Placental pericyte (primary cell): ENCODE measurements at places on chromosomes 4 and X. TPM values are rescaled to one million over a fixed set of nuclear protein-coding genes. Genes with fewer than 3 reads are reported as not detected.

MAGED4B gene
- total RNA-seq = 29.3 and 34.9 TPM in 2 replicates

RGN gene
- total RNA-seq = 1.1 TPM in 1 of 2 replicates, not detected in the other

MFAP3L gene
- total RNA-seq = 0.86 and 1.1 TPM in 2 replicates

ABCD1 gene
- 18.6 and 22.0 TPM in 2 replicates for total RNA-seq

ARMCX1 gene
- 27.6 and 36.3 TPM in 2 replicates for total RNA-seq

F9 gene
- total RNA-seq = not detected in 2 replicates

SPANXB1 gene
- total RNA-seq = not detected in 2 replicates

CXorf58 gene
- not detected in 2 replicates for total RNA-seq

S100P gene
- total RNA-seq = not detected in 2 replicates

RENBP gene
- 3.6 and 6.6 TPM in 2 replicates for total RNA-seq

CSAG2 gene
- not detected in 2 replicates for total RNA-seq

APLN gene
- total RNA-seq = under 0.01 and 0.43 TPM in 2 replicates

DGKK gene
- total RNA-seq = not detected in 2 replicates

EVC2 gene
- total RNA-seq = 12.2 and 16.0 TPM in 2 replicates

CLNK gene
- total RNA-seq = not detected in 2 replicates

GAGE2A gene
- not detected in 2 replicates for total RNA-seq

ATP10D gene
- 31.1 and 49.0 TPM in 2 replicates for total RNA-seq

TBC1D8B gene
- total RNA-seq = 7.7 and 10.6 TPM in 2 replicates

FNIP2 gene
- 20.6 and 33.1 TPM in 2 replicates for total RNA-seq

JCHAIN gene
- 2.6 TPM in 1 of 2 replicates, not detected in the other for total RNA-seq

ANXA3 gene
- total RNA-seq = 33.1 and 111 TPM in 2 replicates

GCNA gene
- 1.7 and 2.8 TPM in 2 replicates for total RNA-seq

VEGFD gene
- total RNA-seq = 0.14 TPM in 1 of 2 replicates, not detected in the other

GPR78 gene
- 0.14 and 1.3 TPM in 2 replicates for total RNA-seq
